ENCODE measurements at places on chromosomes 13 and 19.

GRCh38 chr13:52450012-52450792 lies at the start of gene VPS36:
Gene VPS36 (minus strand): TSS chr13:52450634. CDS start chr13:52450594, 40 bp downstream.
- DNase-seq = peak; percentile 97

GRCh38 chr13:49622174-49622946 lies 5.9 kb upstream of the ARL11 start:
- DNase-seq = no peak

DNA sequence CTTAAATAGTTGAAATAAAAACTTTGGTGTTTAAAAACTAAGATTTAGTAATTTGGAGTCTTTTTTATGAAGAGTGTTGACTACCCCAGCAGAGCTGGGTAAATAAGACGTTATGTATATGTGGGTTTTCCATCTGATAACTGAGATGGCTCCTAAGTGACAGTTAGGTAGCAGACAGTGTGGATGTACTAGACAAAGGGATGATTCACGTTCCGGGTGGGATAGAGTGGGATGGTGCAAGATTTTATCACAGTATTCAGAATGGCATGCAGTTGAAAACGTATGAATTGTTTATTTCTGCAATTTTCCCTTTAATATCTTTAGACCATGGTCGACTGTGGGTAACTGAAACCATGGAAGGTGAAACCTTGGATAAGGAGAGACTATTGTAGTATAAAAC lies 50.4 kb downstream of the NAA16 start:
- no peak for DNase-seq

DNA sequence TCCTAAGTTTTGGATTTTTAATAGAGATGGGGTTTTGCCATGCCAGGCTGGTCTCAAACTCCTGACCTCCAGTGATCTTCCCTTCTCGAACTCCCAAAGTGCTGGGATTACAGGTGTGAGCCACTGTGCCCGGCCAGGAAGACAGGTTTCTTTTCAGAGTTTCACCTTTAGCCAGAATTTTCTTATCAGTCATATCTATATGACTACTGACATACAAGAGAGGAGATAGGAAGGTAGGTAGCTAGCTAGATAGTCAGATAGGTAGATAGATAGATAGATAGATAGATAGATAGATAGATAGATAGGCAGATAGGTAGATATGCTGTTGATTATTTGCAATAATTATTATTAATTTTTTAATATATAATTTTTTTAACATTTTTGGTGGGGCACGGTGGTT lies 7.6 kb downstream of the CBLC start:
- DNase-seq = no peak

- DNase-seq = no peak
These were observed 289.9 kb downstream of the RFC3 start for GRCh38 chr13:34107806-34108205.

DNA sequence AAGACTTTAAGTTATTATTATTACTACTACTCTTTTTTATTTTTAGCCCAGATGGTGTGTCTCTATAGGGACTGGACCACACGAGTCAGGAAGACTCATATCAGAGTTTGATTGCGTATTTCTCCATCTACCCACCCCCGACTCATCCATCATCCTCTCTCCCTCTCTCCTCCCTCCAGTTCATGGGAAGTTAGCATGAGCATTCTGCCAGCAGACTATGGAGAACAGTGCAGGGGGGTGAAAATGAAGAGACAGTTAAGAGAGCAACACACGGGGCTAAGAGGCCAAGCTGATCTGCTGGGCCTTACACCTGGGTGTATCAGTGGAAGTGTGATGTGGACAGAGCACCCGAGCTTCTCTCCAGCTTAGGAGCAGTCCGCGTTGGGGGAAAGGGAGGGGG lies 95.0 kb downstream of the UQCRFS1 start:
- DNase-seq = no peak

DNA sequence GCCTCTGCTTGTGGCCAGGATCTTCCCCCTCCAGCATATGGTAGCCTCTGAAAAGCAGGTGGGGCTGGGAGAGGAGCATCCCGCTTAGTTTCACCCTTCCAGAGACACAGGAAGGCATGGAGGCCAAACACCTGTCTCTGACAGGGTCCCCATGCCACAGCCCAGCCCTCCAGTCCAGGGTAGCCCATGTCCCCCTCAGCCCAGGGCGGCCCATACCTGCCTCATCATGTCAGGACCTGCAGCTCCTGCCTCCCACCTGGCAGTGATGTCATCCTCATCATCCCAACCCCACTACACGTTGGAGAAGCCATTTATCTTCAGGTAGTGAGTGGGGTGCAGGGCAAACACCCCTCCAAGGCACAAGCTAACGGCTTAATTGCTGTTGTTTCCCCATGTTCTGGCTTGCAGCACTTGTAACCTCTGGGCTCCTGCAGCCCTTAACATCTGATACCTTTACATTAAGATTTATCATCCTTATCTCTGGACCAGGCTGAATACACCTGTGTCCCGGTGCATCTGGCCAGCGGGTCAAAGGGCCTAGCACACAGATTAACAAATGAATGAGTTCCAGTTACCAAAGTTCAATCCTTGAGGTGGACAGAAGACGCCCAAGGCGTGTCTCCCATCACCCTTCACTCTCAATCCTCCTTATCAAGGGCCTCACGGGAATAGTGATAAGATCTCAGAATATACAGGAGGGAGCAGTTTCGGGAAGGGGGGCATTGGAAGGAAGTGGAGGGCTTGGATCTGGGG lies 22.2 kb downstream of the ZNF175 start:
- no peak for DNase-seq

DNA sequence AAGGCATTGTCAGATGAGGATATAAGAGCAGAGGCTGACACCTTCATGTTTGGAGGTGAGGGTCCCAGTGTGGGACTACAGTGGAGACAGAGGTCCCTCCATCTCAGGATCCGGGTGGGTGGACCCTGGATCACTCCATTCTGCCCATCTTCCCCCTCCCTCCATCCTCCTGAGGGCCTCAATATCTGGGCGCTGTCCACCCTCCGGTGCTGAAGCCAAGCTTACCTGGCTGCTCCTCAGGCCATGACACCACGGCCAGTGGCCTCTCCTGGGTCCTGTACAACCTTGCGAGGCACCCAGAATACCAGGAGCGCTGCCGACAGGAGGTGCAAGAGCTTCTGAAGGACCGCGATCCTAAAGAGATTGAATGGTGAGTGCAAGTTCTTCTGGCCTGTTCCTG lies 11.9 kb downstream of the CYP4F12 start:
- DNase-seq = no peak

DNA sequence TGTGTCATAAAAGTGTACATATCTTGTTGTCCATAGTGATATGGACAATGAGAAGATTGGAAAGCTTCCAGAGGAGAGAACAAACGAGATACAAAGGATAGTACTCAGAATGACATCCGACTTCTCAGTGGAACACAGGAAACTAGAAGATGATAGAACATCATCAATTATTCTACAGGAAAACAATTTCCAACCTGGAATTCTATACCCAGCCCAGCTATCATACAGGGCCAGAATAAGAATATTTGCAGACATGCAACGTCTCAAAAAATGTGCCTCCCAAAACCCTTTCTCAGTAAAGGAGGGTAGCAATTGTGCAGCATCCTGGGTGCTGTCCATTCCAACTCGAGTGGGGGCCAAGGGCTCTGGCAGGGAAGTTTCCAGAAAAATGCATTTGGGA lies 24.0 kb downstream of the F2RL3 start:
- DNase-seq = no peak

DNA sequence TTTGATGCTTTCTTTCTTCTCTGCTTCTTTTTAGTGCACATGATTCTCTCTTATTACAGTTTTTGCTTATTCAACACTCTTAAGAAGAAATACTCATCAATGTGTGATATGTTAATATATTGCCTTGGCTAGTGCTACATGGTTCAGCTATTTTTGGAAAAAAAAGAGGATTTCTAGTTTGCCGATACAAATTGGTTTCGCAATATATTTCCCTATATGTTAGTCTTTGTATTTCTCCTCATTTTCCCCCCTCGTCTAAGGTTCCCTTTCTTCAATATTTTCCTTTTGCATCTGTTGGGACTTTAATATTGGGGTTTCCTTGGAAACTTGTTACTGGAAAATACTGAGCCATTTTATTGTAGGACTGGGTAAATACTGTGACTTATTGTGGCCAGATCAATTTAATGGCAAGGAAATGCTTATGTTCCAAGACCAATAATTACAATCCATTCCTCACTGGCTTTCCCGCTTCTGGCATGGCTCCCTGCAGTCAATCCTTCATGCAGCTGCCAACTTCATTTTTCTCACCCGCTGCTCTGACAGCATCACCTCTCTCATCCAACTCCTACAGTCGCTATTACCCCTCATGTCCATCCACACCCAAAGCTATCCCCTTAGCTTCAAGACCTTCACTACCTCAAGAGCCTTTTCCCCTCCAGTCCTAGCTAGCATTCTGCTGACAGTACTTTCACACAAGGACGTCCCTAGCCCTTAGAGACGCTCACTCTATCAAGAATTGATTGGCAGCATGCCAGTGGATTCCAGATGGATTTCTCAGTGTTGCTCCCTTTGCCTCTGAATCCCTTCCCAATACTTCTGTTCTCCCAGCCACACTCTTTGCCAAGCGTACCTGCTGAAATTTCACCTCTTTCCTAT lies 280.1 kb upstream of the TMTC4 start:
- no peak for DNase-seq

DNA sequence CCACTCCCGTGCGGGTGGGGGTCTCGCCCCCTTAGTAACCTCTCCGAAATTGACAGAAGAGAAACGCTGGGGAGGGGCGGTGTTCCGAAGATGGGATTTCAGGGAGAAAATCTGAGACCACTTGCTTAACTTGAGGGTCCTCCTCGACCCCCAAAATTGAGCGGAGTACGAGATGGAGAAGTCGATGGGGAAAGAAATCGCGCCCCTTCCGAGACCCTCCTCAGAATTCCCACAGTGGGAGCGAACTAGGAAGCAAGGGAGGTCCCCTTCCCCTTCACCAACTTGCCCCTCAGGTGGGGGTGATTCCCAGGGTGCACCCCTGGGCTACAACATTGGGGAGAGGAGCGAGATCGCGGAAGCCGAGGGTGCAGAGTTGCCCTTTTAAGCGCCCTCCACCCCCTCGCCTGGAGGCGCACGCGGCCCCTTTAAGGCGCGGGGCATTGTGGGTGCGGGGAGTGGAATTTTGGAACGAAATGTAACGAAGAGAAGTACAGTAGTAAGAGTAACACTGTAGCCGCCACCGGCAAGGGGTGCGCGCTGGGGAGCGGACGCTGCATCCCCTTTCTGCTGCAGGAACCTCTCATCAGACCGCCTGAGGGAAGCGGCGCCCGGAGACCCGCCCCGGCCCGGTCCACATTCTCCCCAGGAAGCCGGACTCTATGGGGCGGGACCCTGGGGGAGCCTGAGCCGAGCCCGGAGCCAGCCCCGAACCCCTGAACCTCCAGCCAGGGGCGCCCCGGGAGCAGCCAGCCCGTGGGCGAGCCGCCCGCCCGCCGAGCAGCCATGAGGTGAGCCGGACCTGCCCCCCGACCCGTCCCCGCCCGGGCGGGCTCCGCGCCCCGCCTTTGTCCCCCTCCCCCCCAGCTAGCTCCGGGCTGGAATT lies at the start of gene VASP:
Gene VASP (plus strand): TSS at position 491 of the 883 bp plus-strand sequence. CDS start 293 bp downstream, at position 784.
- peak; percentile 84 for DNase-seq

- no peak for DNase-seq
These were observed 52.6 kb downstream of the ALOX5AP start for GRCh38 chr13:30787738-30788525.

- peak; percentile 70 for DNase-seq
These were observed 1.4 kb downstream of the EFNB2 start for GRCh38 chr13:106533943-106534638.

DNA sequence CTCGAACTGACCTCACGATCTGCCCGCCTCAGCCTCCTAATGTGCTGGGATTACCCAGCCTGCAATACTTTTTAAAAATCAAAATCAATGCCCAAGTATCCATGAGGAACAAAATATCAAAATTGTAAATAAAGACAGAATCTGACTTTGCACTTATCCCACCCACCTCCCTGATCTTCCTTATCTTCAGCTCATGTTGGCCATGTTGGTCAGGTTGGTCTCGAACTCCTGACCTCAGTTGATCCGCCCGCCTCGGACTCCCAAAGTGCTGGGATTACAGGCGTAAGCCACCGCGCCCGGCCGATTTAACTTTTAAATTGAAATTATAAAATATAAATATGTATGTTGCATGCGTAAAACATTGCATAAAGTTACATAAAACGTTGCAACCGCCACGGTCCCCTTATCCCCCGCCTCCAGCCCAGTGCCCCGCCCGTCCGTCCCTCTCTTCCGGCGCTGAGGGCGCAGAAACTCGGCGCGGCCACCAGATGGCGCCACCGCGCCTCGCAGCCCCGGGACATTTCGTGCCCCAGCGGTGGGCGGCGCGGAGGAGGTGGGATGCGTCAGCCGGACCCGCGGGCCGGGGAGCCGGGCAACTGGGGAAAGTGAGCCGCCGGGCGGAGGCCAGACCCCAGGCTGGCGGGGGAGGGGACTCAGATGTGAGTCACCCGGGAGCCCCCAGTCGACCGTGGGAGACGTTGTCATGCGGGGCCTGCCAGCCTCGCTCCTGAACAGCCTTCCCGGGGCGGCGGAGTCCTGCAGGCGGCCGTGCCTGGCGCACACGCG lies 1.5 kb upstream of the GADD45B start:
- peak; percentile 93 for DNase-seq

- no peak for DNase-seq
These were observed 68.8 kb upstream of the TSHZ3 start for GRCh38 chr19:31418055-31418454.

- DNase-seq = no peak
These were observed 225.2 kb downstream of the FOXO1 start for GRCh38 chr13:40440990-40441820.

GRCh38 chr19:13946414-13946813 lies 5.9 kb upstream of the DCAF15 start:
- no peak for DNase-seq

DNA sequence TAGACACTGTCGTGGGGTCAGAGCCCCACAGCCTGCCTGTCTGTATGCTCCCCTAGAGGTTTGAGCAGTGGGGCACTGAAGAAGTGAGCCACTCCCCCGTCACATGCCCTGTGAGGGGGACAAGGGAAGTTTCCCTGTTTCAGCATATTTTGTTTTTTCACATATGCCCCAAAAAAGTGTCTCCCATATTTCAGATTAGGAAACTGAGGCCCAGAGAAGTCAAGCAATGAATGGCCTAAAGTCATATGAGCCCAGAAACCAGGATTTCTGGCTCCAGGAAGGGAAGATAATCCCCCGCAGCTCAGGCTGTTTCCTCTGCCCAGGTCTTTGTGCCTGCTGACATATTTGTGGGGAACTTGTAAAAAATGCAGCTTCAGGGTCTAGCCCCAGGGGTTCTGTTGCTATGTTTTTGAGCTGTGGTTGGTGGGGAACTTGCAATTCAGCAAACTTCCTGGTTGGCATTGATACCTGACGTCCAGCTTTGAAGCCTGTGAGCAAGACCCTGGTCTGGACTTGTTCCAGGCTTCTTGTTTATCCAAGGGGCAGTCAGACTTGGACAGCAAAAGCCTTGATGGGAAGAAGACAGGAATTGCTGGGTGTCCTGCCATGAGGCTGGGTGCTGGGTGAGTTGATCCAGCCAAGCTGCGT lies 9.5 kb downstream of the RASL11A start:
- DNase-seq = no peak

DNA sequence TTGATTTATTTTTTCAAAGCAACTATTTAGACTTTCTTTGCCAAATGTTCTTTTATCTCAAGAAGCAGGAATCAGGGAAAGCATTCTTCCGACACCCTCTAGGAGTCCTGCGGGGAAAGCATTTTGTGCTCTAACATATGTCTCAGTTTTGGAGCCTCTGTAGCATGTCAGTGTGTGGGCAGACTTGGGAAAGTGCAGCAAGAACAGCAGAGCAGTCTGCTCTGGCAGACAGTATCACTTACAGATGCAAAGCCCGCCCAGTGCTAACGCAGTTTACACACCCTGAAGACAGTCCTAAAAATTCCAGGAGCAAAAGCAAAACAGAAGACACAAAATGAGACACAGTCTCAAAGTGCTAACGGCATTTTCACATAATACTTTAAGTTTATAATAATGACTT lies 393.5 kb downstream of the KLF12 start:
- no peak for DNase-seq
